HT-29 (cell line): ENCODE measurements at places on chromosomes 6 and 20. TPM values are rescaled to one million over a fixed set of nuclear protein-coding genes. Genes with fewer than 3 reads are reported as not detected.
A peak's percentile ranks its signal among the peaks of the same experiment; 100 is the strongest.

- no peak for DNase-seq
These were observed 403.3 kb downstream of the EPM2A start for GRCh38 chr6:145332011-145332410.

DNA sequence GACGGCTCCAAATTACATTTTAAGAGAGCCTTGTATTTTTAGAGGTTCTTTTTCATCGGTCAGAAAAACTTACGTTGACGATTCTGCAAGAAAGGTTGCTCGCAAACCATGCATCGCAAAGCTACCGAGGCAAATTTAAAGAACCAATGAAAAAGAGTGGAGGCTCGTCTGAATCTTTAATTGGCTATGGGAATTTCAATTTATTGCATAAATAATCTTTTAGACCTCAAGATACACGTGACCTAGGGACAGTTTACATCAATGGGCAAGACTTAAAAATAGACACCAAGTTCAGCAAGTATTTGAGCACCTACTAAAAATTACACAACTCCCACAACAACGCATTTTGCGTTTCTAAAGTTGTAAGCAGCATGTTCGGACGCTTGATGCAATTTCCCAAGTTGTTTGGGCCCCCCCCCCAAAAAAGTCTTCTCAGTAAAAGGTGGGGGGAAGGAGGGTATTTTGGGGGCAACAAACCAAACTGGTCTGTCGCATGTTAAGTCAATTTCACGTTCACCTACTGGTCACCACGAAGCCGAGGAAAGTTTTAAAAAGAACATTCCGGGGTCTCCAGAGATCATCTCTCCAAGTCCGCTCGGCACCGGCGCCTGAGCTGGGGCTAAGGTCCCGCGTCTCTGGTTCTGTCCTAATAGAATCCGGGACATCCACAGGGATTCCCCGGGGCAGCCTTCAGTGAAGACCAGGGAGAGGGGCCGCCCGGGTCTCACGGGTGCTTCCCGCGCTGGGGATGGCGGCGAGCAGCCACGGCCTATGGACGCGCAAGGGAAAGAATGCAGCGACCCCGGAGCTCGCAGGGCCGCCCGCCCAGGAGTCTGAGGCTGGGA, 851 bp downstream of the SNX5 start:
- peak; percentile 44 for DNase-seq

CLIC5 gene
- total RNA-seq, result 4.0 and 7.4 TPM in 2 replicates

TNNC2 gene
- 0.15 and 0.18 TPM in 2 replicates for total RNA-seq

DNA sequence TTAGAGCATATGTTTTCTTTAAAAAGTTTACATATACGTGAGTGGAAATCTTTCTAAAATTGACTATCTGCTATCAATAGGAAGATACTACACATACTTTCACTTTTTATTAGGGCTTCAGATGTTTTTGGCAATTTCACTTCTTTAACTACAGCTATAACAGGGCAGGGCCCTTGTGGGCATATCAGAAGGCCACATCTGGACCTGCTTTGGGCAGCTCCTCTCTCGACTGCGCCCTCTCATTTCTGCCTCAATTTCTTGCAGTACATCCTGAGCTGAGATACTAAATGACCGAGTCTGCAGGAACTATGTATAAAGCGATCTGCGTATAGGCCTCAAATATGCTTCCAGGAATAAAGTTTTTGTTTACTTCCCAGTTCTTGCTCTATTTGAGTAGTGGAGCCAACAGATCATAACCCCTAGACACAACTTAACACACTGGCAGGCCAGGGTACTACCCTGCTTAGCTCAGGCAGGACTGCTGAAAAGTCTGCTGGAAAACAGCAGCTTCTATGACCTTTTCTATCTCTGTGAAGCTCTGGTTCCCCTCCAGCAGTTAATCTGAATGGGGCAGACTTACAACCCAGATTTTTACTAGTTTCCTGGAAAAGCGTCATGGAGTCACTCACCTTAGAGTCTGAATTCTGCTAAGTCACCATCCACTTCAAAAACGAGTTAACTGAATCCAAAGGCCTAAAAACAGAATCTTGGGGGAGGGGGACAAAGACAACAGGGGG, 12.7 kb downstream of the GCLC start:
- no peak for DNase-seq

- DNase-seq, result no peak
These were observed 213.6 kb upstream of the DTNBP1 start for GRCh38 chr6:15876406-15876805.

SLC2A10 gene
- 1.5 and 3.5 TPM in 2 replicates for total RNA-seq

DNA sequence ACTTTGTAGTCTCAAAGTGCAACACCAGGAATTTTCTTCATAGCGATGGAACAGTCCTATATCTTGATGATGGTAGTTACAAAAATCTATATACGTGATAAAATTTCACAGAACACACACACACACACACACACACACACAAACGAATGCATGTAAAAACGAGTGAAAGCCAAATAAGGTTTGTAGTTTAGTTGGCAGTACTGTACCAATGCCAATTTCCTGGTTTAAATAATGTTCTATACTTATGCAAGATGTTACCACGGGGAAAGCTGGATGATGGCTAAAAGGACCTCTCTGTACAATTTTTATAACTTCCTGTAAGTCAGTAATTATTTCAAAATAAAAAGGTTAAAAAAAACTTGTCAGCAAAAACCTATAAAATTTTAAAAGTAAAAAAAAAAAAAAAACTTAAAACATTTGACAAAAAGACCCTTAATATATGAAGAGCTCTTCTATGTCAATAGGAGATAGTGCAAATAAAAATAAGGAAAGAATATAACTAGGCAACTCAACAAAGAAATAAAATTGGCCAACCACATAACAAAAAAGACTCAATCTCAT, 37.6 kb downstream of the PDSS2 start:
- DNase-seq, result no peak

NOX3 gene
- not detected in 2 replicates for total RNA-seq

ETV7 gene
- total RNA-seq, result 0.34 and 1.3 TPM in 2 replicates

DNA sequence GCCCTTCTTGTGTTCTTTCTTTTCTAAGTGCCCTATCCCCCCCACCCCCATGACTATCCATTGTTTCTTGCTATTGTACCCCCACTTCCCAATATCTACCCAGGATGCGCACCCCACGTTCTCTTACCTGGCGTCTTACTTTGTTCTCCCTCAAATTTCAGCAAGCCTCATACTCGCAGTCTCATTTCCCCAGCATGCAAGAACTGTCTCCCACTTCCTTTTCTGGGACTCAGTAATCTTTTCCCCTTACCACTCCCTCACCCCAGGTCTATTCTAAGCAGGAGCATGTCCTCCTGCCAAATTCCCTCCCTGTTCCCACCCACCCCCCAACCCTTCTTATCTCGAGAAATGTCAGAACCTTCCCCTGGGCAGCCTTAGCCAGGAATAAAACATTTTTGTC, 1.7 kb upstream of the EHMT2 start:
- DNase-seq, result no peak

- DNase-seq, result no peak
These were observed 444.2 kb upstream of the OPRM1 start for GRCh38 chr6:153594871-153595270.

CLIC1 gene
- 914 and 960 TPM in 2 replicates for total RNA-seq

POFUT1 gene
- 44.6 and 56.1 TPM in 2 replicates for total RNA-seq

DNA sequence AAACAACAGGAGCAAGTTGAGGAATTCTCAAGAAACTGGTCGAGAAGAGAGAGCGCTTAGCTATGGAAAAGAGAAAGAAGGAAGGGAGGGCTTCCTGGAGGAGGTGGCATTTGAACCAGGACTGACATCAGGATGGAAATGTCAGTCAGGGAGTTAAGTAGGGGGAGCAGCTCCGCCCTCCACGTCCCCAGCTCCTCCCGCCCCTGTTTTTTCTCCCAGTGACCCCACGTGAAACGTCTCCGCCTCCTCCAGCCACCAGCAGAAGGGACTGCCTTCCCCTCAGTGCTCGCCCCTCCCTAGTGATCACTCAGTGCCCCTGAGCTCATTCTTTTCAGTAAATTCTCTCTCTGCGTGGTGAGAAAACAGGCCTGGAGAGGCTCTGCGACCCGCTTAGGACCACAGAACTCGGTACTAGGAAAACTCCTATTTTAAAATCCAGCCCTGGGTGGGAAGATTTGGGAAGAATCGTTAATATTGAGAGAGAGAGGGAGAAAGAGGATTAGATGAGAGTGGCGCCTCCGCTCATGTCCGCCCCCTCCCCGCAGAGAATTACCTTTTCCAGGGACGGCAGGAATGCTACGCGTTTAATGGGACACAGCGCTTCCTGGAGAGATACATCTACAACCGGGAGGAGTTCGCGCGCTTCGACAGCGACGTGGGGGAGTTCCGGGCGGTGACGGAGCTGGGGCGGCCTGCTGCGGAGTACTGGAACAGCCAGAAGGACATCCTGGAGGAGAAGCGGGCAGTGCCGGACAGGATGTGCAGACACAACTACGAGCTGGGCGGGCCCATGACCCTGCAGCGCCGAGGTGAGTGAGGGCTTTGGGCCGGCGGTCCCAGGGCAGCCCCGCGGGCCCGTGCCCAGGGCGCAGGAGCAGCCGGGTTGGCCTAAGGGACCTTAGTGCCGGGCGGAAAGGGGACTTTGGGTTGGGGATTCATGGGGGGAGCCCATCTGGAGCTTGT, 4.6 kb downstream of the HLA-DPB1 start:
- no peak for DNase-seq

C2 gene
- 0.28 and 0.91 TPM in 2 replicates for total RNA-seq

GSTA3 gene
- total RNA-seq, result not detected in 2 replicates

TBP gene
- total RNA-seq, result 19.6 and 32.1 TPM in 2 replicates

PSORS1C2 gene
- total RNA-seq, result not detected in 2 replicates

LKAAEAR1 gene
- total RNA-seq, result not detected in 2 replicates

GRCh38 chr6:11964729-11965335, 47.3 kb upstream of the HIVEP1 start:
- no peak for DNase-seq

DNA sequence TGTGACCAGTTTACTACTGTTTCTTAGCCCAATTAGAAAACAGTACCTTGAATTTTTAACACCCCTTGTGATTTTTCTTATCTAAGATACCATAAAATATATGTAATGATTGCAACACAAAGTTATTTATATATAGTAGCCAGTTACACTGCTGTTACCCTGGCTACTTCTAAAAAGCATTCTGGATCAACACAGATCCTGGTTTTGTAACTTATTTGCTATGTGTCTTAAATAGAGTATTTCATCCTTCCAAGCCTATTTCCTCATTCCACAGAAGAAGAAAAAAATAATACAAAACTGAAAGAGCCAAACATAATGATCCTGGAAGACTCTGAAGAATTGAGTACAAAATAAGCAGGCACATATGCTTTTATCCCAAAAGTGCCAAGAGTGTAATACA, 19.0 kb upstream of the GSTA4 start:
- DNase-seq, result no peak

DNA sequence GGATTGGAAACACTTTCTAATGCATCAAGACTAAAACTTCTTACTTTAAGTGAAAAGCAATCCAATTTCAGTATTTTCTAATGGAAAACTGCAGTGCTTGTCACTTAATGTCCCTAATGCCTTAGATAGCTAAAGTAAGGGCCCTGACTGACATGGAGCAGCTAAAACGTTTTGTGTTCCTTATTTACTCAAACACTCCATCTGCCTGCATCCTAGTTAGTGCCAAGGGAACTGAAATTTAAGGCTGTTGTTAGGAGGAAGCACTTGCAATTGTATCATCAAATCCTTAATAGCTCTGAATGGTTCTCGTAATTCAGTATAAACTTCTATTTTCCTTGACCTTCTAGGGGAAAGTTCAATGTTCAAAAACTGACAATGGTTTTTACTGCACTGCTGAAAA, 127.4 kb downstream of the GJA10 start:
- DNase-seq, result no peak

DEFB124 gene
- not detected in 2 replicates for total RNA-seq

DNA sequence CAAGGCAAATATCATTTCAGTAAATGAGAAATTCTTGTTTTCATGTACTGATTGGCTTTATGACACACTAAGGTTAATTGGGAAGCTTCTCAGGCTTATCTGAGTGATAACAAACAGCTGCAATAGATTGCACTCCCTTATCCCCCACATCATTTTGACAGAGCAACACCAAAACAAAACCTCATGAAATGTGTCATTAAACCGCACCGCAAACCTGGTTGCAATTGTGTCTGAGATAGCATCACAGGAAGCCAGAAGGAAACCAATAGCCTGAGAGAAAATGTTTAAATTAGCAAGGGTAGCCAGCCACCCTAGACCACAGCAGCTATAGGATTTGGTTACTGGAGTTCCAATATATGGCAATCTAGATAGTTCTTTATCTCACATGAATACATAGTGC, 31.6 kb upstream of the LAMA4 start:
- DNase-seq, result no peak

BPIFB1 gene
- total RNA-seq, result not detected in 2 replicates

- no peak for DNase-seq
These were observed 26.8 kb upstream of the FAM184A start for GRCh38 chr6:119105282-119105681.

GRCh38 chr6:155528335-155528734, 72.7 kb upstream of the NOX3 start:
- DNase-seq, result no peak

- no peak for DNase-seq
These were observed 15.4 kb downstream of the PTK7 start for GRCh38 chr6:43091436-43091991.

GRCh38 chr6:145306489-145306888, 428.8 kb downstream of the EPM2A start:
- DNase-seq, result no peak

- no peak for DNase-seq
These were observed 257.0 kb downstream of the NRN1 start for GRCh38 chr6:5749651-5750215.

DNA sequence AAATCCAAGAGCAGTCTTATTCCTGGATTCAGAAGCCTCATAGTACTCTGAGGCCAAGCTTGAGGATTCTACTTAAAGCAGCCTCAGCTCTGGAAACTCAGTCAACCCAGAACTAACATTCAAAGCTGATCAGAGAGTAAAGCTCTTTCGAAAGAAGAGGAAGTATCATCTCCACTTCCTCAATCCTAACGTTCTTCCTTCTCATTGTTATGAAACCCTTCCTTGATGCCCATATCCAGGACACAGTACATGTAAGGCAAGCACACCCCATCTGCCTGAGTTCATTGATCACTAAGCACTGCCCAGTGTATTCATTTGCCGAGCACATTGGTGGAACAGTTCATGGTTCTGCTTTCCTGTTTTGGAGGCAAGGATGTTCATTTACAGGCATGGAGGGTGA, at the start of gene IPCEF1:
IPCEF1 (minus strand) TSS at position 114 of the 400 bp plus-strand sequence. CDS start 90,856 bp downstream, outside the sequence.
- no peak for DNase-seq

- DNase-seq, result peak; percentile 63
These were observed 255.9 kb downstream of the SYNE1 start for GRCh38 chr6:152380993-152381898.

DNA sequence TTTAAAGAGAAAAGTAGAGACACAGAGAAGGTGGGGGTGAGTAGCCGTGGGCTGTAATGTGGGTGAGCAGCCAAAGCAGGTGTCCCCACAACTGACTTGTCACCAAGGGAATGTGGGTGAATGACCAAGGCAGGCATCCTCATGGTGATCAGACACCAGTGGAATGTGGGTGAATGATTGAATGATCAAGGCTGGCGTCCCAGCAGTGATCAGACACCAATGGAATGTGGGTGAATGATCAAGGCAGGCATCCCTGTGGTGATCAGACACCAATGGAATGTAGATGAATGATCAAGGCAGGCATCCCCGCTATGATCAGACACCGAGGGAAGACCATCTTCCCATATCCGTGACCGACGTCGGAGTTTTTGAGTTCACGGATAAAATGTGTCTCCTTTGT, 49.8 kb upstream of the OR14J1 start:
- DNase-seq, result no peak

GRCh38 chr6:144647406-144647964, 362.4 kb downstream of the UTRN start:
- no peak for DNase-seq

GRCh38 chr20:8870652-8871051, 198.2 kb upstream of the PLCB4 start:
- no peak for DNase-seq

FRK gene
- total RNA-seq, result 2.0 and 2.1 TPM in 2 replicates
